Activated naive CD8-positive, alpha-beta T cell treated with anti-CD3 and anti-CD28 coated beads for 36 hours (primary cell): ENCODE measurements at places on chromosomes 6 and 20. TPM values are rescaled to one million over a fixed set of nuclear protein-coding genes. Genes with fewer than 3 reads are reported as not detected.

Gene BANF2
- total RNA-seq = not detected

Gene ACTL10
- total RNA-seq = 4.1 TPM

Gene SNRPB
- total RNA-seq = 500 TPM

DNA sequence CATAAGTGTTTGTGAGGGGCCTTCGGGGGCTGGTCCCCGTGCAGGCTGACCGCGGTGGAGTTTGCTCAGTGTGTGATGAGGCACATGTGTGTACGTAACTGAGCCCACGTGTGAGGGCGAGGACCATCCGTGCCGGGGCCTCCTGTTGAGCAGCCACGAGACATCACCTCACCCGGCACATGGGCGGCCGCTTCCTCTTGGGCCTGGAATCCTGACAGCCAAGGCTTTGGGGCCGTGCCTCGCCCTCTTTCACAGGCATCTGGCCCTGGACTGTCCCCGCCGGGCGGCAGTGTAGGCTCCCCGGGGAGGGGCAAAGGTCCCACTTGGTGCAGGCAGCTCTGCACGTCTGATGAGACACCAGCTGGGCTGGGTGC lies 202.3 kb downstream of the DLL1 start:
- peak; percentile 35 for DNase-seq
- H3K4me3 ChIP-seq = peak overlapping the region; percentile 87
- H3K27me3 ChIP-seq = no peaks in the 10 kb centered on the region
- peak overlapping the region; percentile 97 for H3K27ac ChIP-seq
- H3K4me1 ChIP-seq = peaks cover 23% of the 10 kb centered on the region
- H3K36me3 ChIP-seq = peaks cover 4% of the 10 kb centered on the region

- DNase-seq = no peak
- peaks cover 28% of the 10 kb centered on the region for H3K4me1 ChIP-seq
- no peak overlapping the region for H3K27ac ChIP-seq
- no peak overlapping the region for H3K4me3 ChIP-seq
These were observed 8.2 kb downstream of the DYNLRB1 start for GRCh38 chr20:34524426-34524825.

GRCh38 chr6:164034602-164035140 lies 620.2 kb downstream of the QKI start:
- peaks cover 19% of the 10 kb centered on the region for H3K27me3 ChIP-seq
- H3K4me1 ChIP-seq = no peaks in the 10 kb centered on the region
- no peak for DNase-seq
- no peak overlapping the region for H3K4me3 ChIP-seq
- no peaks in the 10 kb centered on the region for H3K36me3 ChIP-seq
- H3K27ac ChIP-seq = no peak overlapping the region

- no peak for DNase-seq
- H3K36me3 ChIP-seq = no peaks in the 10 kb centered on the region
- no peaks in the 10 kb centered on the region for H3K4me1 ChIP-seq
- H3K4me3 ChIP-seq = no peak overlapping the region
These were observed 39.5 kb downstream of the CD40 start for GRCh38 chr20:46157625-46158024.

GRCh38 chr20:22566876-22567658 lies 17.3 kb downstream of the FOXA2 start:
- no peaks in the 10 kb centered on the region for H3K4me1 ChIP-seq
- H3K27me3 ChIP-seq = peaks cover 88% of the 10 kb centered on the region
- DNase-seq = no peak
- H3K36me3 ChIP-seq = peaks cover 2% of the 10 kb centered on the region

DNA sequence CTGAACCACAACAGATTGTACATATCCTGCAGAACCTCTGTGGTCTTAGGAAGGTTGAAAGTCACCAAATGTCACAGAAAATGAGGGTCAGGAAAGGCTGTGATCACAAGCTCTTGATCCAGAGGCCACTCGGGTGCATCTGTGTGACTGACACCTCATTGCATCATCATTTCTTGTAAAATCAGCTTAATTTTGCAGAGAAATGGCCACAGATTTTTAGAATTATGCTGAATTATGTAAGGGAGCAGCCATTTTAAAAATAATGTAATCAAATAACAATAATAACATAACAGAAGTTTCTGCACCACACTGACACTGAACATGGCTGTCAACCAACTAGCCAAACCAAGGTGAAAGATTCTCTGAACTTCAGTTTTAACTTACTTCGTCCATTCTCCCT lies 32.5 kb upstream of the PRND start:
- DNase-seq = no peak
- peak overlapping the region; percentile 66 for H3K4me3 ChIP-seq
- H3K4me1 ChIP-seq = peaks cover 67% of the 10 kb centered on the region
- no peaks in the 10 kb centered on the region for H3K27me3 ChIP-seq
- H3K27ac ChIP-seq = peak overlapping the region; percentile 75
- peaks cover 42% of the 10 kb centered on the region for H3K36me3 ChIP-seq

DNA sequence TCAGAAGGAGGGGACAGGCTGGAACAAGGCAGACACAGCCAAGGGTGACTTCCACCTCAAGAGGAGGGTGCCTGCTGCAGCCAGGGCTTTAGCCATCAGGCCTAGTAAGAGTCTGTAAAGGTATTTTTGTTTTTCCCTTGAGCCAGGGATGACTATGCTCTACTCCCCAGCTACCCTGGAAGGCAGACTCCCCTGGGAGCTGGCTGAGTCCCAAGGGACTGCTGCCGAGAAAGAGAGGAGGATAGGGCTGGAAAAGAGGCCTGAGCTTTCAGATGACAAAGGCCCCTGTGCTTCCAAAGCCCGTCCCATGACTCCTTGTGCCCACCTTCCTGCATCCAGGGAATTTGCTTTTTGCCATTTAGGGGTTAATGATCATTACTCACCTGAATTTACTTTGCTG lies 14.0 kb upstream of the GSTA4 start:
- H3K27me3 ChIP-seq = no peaks in the 10 kb centered on the region
- H3K27ac ChIP-seq = no peak overlapping the region
- H3K36me3 ChIP-seq = no peaks in the 10 kb centered on the region
- DNase-seq = no peak
- H3K4me3 ChIP-seq = no peak overlapping the region
- no peaks in the 10 kb centered on the region for H3K4me1 ChIP-seq
